ENCODE measurements at places on chromosomes 16 and 17. TPM values are rescaled to one million over a fixed set of nuclear protein-coding genes. Genes with fewer than 3 reads are reported as not detected.

AMZ2 gene
- 69.9 TPM for total RNA-seq

DNA sequence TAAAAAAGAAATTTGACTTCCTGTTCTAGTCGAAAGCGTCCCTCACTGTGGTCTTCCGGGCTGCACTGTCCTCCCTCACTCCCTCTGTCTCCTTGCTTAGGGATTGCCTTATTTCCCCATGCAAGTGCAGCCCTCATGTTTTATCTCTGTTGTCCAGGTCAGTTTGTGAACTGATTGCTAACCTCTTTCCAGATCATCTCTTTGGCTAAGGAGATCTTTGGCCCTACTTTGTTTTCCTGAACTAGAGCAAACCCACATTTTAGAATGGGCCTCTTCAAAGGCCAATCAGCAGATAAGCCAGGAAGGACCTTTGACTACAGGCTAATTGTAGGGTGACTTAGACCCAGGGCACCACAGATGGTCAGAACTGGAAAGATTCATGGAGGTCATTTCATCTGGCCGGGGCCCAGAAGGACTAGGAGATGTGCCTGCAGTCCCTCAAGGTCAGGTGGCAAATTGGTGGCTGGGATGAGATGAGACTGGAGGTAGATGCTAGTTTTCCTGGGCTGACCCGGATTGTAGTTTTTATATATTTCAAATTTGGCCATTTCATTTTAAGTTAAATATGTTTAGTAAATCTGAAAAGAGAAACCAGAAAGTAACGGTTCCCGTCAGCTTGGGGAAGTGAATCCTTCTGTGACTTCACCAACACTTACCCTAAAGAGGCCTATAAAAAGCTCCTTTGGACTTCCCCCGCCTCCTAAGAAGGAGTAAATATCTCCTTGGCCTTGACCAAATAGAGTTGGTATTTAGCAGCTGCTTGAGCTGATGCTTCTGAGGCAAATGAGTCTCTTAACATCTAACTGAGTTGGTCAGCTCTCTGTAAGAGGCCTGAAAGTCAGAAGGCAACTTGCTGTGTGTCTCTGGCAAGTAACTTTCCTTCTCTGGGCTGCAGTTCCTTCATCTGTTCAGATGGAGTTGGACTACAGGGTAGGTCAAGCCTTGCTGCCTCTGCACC is 6.2 kb upstream of the SLC25A19 start:
- DNase-seq: no peak

IL21R gene
- total RNA-seq: 0.50 TPM

DNA sequence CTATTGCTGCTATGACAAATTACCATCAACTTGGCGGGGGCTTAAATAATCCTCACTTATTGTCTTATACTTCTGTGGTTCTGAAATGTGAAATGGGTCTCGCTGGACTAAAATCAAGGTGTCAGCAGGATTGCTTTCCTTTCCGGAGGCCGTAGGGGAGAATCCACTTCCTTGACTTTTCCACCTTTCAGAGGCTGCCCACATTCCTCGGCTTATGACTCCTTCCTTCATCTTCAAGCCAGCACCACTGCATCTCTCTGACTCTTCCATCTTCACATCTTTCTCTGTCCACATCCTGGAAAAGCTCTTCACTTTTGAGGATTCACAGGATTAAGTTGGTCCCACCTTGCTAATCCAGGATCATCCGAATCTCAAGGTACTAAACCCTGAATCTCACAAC is 217.8 kb downstream of the GRIN2A start:
- DNase-seq: no peak

DNA sequence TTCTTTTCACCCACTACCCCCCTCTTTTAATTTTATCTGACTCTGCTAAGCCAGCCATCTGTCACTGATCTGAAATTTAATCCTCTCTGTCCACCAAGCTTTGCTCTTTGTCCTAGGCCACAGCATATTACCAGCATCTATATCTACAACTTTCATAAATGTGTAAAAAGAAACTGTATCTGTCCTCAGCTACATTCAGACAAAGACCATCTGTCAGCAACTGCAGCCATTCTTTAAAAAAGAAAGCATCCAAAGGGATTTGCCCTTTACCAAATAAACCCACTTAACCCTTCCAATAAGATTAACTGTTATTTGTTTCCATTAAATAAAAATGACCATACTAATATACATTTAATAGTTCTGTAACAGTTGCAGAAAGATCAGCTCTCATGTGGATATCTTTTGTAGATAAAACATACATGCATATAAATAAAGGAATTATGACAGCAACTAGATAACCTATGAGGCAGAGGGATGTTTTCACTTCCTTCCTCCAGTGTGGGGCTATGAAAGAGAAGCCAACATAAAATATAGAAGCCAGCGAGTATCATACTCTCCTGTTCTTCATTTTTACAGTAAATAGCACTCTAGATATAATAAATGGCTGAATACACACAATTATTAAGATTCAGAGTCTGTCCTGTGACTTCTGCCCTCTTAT is 602.5 kb upstream of the SALL1 start:
- no peak for DNase-seq

AGRP gene
- not detected for total RNA-seq

DNA sequence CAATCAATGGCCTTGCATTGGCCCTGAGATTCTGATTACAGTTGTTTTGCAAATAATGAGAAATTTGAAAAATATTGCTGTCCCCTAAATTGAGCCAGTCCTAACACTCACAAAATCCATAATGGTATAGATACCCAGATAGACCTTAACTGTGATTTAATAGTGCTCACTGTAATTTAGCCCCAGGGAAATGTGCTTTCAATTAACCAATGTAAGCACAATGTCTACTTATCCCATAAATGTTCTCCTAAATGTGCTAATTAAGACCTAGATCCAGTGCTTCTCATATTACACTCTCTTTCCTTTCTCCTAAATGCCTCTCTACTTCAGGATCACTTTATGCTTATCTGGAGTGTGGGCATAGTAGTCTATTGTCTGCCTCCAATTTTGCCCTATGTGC is 417.8 kb upstream of the CCL2 start:
- DNase-seq: no peak

DNA sequence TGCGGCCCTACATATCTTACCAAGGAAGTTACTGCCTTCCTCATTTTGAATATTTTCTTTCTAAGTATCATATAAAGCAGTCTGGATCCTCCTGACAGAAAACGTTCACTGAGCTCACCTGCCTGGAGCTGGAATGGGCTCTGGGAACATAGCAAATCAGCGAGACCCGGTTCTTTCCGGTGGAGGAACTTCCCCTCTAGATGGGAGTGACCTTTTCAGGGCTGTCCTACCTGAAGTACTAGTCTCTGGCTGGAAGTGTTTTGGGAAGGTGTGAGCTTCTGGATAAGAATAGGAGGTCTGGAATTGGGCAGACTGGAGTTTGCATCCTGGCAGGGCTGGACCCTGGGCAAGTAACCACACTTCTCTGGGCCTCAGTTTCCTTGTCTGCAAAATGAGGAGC is 79.3 kb downstream of the SDR42E1 start:
- DNase-seq: no peak

KRT20 gene
- 0.52 TPM for total RNA-seq

- DNase-seq: no peak
These were observed 104.5 kb downstream of the CRLF3 start for GRCh38 chr17:30720013-30720471.

- no peak for DNase-seq
These were observed 346.4 kb upstream of the CDH5 start for GRCh38 chr16:66020046-66020445.

FAM171A2 gene
- 1.4 TPM for total RNA-seq

DNA sequence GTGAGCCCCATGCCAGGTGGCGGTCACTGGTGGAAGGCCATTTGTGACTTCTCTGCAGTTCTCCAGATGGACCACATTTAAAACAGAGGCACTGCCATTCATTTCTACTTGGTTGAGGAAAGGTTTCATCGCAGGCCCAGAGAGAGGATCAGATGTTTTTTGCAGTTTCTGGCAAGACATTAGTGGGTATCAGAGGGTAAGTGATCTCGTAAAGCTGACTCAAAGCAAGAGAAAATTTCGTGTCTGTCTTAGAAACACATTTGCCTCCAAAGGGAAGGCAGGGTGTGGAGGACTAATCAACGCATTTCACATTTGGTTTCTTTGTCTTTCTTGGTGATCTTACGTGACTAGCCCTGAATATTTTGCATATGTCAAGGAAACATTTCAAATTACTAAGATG is 81.8 kb downstream of the PRKCB start:
- no peak for DNase-seq

- no peak for DNase-seq
These were observed at the start of gene ZFHX3 for GRCh38 chr16:73047536-73048291. Gene ZFHX3, minus strand, starts transcription at chr16:73048128. Its CDS starts 87,983 bp downstream, at chr16:72960145.

Data from esophagus muscularis mucosa (tissue), 4 donors.